Stimulated activated CD8-positive, alpha-beta memory T cell treated with anti-CD3 and anti-CD28 coated beads, Interleukin-4, amount 100 ng/mL, for 1 hour (primary cell): ENCODE measurements at places on chromosomes 6 and 20.

- DNase-seq = no peak
Measured at GRCh38 chr20:719816-720215, 44.2 kb upstream of the SCRT2 start.

DNA sequence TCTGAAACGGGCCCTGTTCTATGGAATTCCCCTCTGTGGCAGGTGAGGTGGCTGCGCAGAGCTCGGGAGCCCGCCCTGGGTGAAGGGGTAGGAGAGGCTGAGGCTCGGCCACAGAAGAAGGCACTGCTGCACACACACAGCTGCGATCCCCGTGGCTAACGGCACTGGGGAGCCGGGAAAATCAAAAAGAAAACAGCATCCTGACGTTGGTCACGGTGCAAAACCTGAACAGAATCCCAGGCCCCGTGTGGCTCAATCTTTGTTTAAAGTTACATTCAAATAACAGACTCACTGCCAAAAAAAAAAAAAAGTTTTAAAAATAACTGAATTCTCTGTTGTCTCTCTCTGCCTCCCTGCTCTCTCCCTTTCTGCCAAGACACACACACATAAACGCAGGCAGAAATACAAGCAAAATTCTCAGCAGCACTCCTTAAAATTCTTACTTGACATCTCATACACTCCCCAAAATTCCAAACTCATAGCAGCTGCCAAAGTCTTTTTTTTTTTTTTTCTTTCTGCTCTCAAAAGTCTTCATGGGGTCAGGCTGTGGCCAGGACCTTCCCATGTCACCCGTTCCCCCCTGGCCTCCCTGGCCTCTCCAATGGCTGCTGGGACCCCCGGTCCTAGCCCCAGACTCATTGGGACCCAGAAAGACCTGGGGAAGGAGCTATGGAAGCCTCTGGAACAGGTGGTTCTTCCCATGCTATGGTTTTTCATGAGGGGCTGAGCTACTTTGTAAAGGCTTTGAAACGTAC is 248.8 kb downstream of the TTLL2 start:
- no peak for DNase-seq

- DNase-seq = no peak
Measured at GRCh38 chr6:107075951-107076381, 39.3 kb downstream of the BEND3 start.

GRCh38 chr6:24827970-24828369 is 29.3 kb upstream of the ARMH2 start:
- DNase-seq = no peak

DNA sequence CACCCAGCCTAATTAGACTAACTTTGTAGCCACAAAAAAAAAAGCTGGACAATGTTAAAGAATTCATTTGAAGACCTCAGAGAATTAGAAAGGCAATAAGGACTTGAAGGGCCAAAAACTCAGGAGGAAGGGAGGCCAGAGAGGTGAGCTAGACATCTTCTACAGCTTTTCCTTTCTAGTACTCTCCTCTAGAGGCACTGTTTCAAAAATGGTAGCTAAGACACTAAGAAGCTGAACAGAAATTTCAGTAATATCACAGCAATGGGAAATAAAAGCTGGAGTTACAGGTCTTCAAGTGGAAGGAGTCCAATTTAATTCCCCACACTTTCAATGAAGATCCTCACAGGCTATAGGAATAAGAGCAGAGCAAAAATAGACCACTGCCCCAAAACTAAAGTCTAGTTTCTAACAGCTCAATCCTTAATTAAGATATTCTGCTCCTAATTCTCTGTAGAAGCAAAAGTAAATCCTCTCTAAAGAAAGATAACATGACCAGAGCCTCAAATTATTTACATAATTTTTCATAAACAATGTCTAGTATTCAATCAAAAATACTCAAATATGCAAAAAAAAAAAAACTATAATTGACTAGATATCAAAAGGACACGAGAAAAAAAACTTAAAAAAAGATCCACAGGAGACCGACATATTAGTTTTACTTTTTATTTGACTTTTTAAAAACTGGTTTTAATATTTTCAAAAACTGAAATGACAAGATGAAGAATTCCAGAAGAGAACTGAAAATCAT is 63.7 kb downstream of the RNGTT start:
- no peak for DNase-seq

GRCh38 chr6:113018351-113019151 is 671.4 kb downstream of the RFPL4B start:
- DNase-seq = no peak

DNA sequence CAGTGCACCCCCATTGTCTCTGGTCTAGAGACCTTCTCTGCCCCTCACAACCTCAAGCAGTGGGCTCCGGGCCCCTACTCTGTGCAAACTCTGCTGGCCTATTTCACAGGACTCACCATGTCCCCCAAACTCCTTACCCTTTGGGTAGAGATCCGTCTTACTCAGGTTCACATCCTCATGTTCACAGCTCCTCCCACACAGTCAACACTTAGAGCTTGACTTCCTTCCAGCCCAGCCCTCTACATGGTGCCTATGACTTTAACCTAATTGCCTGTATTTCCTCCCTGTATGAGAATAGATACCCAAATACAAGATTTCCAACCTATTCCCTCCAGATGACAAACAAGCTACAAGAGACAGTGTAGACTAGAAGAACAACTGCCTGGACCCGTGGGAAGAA is 528.6 kb upstream of the JARID2 start:
- no peak for DNase-seq

GRCh38 chr20:9963029-9963428 is 71.8 kb upstream of the ANKEF1 start:
- DNase-seq = no peak

DNA sequence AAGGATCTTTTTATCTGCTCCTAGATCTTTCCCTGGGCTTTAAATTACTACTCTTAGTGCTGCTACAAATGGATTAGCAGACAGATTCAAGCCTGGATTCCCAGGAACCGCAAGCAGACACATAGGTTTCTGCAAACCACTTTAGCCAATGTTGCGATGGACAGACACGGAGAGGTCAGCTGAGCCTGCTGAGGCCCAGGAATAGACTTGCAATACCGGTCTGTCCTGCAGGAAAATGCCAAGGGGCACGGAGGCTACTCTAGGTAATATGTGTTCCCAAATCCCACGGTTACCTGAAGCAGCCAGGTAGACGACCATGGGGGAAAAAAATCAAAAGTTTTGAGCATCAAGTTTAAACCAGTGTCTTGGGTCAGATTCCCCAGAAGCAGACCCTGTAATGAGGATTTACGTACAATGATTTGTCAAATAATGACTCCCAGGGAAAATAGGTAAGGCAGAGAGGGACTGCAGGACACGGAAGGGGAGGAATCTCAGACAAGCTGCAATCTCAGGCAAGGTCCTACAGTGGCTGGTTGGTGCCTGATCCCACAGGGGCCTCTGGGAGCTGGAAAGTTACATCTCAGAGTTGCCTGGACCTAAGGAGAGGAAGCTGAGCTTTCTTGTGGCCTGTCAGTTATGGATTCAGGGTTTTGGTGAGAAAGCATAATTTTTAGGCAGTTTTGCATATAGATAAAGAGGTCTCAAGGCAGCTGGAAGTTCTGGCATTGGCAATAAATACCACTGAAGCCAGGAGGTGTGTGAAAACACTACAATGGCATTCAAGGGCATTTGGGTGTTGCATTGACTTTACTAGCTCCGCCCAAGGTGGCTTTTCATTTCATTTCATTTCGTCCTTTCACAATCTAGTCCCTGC is 12.5 kb downstream of the OTOR start:
- DNase-seq = no peak

DNA sequence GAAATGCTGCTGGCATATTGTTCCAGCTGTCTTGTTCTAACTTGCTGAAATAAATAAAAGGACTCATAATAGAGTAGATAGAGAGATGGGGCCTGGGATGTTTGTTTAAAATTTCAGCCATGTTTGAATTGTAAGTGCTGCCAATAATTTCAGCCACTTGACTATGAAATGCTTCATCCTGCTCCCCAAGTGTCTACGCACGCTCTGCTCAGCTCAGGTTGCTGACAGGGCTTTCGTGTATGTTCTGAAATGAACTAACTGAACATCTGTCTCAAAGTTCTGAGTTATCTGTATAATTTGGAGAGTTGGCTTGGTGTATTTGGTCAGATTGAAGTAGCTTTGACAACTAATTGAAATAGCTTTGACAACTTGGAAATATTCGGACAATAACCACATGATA is 387.8 kb downstream of the BMP2 start:
- DNase-seq = no peak

GRCh38 chr20:8431538-8432434 is 299.7 kb downstream of the PLCB1 start:
- DNase-seq = no peak

GRCh38 chr6:170188571-170189001 is 102.3 kb downstream of the DLL1 start:
- no peak for DNase-seq

DNA sequence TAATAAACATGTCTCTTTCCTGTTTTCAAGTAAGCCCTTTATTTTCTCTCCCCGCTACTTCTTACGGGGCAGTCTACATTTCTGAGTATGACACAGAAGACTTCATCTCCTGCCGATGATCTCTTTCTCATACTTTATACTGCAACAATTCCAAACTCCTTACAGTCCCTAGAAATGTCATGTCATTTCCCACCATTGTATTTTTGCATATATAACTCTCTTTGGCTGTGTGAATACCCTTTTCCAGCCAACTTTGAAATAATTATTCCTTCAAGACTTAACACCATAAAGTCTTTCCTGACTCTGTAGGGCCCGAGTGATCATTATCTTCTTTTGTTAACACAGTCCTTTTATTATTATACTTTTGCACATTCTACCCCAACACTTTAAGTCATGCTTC is 72.1 kb downstream of the SHPRH start:
- no peak for DNase-seq

GRCh38 chr20:2805689-2806350 is 5.4 kb upstream of the CPXM1 start:
- DNase-seq = no peak

GRCh38 chr6:113458368-113459010 is 398.7 kb upstream of the MARCKS start:
- no peak for DNase-seq

DNA sequence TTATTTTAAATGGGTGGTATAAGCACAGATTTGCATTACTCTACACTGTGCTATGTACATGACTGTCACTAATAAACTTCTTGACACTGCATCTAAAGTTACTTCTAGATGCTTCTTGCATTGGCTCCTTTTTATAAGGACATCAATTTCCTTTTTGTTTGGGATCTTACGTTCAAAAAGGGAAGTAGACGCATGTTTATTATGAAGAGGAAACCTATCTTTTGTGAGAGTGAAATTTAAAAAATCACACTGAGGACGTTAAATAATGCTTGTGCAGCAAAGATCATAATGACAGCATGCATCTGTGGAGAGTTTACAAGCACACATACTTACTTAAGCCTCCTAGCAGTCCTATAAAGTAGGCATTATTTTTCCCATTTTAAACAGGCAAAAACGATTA is 479.5 kb downstream of the CD83 start:
- DNase-seq = no peak
